Kasumi-1 (cell line): ENCODE measurements at places on chromosomes 12 and 14.
A peak's percentile ranks its signal among the peaks of the same experiment; 100 is the strongest.

DNA sequence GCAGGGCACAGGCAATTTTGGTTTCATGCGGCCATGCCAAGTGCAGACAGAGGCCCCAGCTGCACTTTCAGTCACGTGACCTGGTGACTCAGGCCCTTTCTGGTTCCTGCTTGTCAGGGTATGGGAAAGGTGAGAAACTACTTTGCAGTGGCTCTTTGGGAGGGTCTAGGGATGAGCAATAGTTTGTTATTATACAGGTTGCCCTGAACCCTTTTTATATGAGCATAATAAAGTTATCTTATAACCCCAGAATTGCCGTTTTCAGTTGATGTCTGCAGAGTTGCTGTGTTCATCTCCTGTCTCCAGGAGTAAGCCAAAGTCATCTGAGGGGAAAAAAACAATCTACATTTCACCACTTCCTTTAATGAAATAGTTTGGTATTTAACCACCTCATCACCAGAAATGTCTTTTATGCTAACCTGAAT lies 30.9 kb upstream of the EMP1 start:
- DNase-seq: peak; percentile 3

- DNase-seq: no peak
Measured at GRCh38 chr14:61494018-61494417, 172.6 kb downstream of the PRKCH start.

DNA sequence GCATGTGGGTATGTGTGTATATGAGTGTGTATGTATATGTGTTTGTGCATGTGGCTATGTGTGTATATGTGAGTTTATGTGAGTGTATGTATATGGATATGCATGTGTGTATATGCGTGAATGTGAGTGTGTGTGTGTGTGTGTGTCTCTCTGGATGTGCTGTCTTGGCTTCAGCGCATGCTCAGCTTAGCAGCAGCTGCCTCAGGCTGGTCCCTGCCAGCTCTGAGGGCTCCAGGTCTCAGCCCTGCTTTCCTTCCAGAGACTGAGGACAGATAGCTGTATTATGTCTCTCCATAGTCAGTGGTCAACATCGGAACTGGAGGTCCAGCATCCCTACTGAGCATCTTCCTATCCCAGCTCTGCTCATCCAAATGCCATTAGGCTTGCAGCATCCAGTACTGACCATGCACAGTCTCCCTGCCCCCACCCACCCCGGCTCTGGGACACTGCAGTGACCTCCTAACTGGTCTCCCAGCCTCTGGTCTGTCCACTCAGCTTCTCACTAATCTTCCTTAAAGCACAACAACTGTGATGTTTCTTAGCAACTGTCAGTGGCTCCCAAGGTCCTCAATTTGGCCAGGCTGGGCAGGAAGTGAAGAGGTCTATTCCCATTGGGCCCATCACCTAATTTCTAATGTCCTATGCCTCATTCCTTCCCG lies 22.8 kb downstream of the FAIM2 start:
- no peak for DNase-seq

DNA sequence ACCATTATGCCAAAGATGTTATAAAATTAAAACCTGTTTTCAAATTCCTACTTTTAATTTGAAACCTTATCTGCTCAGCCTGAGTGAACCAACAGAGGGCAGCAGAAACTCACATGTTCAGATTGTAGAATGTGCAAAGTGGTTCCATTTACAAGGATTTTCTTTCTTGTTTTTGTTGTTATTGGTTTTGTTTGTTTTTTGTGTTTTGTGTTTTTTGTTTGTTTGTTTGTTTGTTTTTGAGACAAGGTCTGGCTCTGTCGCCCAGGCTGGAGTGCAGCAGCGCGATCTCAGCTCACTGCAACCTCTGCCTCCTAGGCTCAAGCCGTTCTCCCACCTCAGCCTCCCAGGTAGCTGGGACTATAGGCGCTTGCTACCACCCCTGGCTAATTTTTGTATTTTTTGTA lies 22.8 kb upstream of the GARIN2 start:
- peak; percentile 45 for DNase-seq

DNA sequence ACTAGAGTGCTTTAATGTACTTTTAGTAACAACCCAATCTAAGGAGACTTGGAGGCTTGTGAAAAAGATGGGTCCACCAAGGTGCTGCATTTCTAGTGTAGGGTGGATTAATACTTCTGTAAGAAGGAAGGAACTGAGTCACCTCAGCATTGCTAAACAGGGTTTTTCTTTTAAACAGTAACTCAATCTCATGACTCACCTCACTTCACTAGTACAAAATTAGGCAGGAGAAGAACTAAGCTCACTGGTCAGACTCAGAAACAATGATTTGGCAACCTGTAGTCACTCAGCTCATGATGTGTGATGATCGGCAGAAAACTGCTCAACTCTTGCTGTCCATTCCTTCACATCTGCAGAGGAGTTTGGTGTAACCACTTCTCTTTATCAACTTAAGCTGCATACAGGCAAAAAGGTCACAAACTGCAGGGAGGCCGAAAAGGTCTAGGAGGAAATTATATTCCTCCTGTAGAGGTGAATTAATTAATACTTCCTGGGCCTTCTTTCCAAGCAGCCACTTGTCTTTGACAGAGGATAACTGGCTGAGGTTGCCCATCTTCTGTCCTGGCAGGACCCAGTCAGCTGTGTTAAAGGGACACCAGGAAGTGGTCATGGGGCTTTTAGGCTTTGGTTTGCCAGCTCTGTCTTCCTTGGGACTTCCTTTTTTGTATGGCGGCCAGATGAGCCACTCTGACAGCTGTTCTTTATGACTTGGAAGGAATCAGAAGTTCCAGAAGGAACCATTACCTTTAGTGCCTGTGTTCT lies 466.9 kb downstream of the FUT8 start:
- peak; percentile 6 for DNase-seq

DNA sequence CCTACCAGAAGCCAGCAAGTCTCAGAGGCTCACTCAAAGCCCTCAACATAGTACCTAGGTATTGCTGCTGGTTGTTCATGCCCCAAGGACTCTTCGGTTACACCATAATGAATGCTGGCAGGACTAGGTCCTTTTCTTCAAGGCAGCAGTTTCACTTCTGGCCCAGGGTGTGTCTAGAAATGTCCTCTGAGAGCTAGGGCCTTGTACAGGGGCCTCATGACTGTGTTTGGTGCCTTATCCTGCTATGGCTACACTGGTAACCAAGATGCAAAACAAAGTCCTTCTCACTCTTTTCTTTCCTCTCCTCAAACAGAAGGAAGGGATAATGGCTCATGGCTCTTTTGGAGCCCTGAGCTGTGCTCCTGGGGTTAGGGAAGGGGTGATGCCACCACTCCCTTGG lies 15.2 kb upstream of the PTPRO start:
- DNase-seq: no peak

GRCh38 chr14:87152693-87153092 lies 840.3 kb downstream of the GALC start:
- DNase-seq: no peak

DNA sequence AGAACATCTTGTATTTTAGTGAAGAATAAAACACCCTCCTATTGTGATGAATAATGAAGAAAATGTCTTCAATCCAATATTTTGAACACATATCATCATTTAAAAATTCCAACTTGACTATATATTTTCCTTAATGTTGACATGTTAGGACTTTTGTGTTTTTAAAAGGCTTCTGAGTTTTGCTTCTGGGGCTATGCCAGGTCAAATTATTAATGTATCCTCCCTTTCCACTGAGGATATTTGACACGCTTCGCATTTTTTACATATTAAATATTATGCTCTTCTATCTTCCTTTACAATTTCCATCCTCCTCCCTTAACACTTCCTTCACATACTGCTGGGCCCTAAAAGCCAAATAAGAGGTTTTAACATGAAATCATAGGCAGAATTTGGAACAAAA lies 20.6 kb downstream of the RERG start:
- no peak for DNase-seq

- DNase-seq: no peak
Measured at GRCh38 chr12:131797588-131797934, 30.6 kb upstream of the MMP17 start.

DNA sequence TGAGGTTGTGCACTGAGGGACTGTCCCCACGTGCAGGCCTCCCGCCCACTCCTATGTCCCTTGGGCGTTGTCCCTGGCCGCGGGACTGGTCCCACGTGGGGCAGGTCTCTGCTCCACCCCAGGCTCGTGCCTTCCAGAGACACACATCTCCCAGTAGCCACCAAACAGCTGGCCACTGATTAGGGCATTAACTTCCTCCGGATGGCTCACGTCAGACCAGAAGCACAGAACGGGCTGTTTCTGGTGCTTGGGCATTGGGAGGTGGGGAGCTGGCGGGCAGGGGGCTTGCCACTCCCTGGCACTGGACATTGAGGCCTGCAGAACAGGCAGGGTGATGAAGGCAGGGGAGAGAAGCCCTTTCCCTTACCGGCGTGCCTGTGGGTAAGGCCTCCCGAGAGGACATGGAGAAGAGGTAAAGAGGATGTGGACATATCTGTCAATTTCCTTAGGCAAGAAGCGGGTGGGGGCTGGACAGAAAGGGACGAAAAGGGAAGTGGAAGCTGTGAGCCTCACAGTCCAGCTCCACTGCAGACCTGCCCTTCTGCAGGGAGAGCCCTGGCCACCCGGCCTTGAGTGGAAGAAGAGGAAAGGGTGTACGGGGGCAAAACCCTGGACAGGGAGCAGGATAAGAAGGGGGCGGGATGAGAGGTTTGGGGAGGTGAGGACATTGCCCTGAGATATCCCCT lies 101.2 kb downstream of the NINJ2 start:
- DNase-seq: peak; percentile 13

DNA sequence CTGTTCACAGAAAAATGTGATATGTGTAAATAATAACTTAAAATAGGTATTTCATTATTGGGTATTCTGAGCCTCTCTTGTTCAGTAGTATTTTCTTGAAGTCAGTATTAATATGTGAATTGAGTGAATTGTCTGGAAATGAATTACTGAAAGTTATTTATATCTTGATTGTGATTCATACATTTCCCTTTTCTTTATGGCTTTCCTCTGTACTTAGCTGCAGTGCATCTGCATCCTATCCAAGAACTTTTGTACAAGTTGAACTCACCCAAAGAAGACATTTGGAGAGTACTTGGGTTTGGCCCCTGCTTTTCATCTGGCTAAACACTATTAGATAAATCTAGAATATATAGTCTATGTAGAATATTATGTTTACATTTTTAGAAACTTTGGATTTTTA lies 326.0 kb downstream of the RAD51B start:
- peak; percentile 31 for DNase-seq

DNA sequence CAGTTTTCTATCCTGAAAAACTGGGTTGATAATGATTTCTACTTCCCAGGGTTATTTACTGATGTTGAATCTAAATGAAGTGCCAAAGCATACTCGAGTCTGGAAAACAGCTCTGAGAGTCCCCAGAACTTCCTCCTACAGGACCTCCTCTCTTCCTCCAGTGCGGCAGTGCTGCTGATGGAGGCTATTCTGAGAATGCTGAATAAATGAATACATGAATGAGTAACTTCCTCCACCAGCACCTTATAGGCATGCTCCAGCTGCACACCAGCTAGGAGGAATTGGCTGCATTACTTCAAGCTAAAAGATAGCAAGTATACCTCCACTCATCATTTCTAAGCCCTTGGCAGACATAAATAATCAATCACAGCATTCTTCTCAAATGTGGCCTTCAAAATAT lies 448.8 kb upstream of the CCDC196 start:
- no peak for DNase-seq
